ENCODE measurements at places on chromosomes 2 and 18. TPM values are rescaled to one million over a fixed set of nuclear protein-coding genes. Genes with fewer than 3 reads are reported as not detected.
A peak's percentile ranks its signal among the peaks of the same experiment; 100 is the strongest.

GRCh38 chr2:1795261-1796231 is 51.2 kb upstream of the PXDN start:
- H3K27me3 ChIP-seq: no peaks in the 10 kb centered on the region
- no peak overlapping the region for H3K4me3 ChIP-seq
- no peaks in the 10 kb centered on the region for H3K36me3 ChIP-seq
- no peak for DNase-seq
- no peaks in the 10 kb centered on the region for H3K4me1 ChIP-seq
- H3K27ac ChIP-seq: no peak overlapping the region

GRCh38 chr2:70523996-70524965 is 29.3 kb downstream of the TGFA start:
- no peak overlapping the region for H3K4me3 ChIP-seq
- H3K4me1 ChIP-seq: peaks cover 16% of the 10 kb centered on the region
- DNase-seq: peak; percentile 45
- peak overlapping the region; percentile 55 for H3K27ac ChIP-seq
- no peaks in the 10 kb centered on the region for H3K27me3 ChIP-seq

DNA sequence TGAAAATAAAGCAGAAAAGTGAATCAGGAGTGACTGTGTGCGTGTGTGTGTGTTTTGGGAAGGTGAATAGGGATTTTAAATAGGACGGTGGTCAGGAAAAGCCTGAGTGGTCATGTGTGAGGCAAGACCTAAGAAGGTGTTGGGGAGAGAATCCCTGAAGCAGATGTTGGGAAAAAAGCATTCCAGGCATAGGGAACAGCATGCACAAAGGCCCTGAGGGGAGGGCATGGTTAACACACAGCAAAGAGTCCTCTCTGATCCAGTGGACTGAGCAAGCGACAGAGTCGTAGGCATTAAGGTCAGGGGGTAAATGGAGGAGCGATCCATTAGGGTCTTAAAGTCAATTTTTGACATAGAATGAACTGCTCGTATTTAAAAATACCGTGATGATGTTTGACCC is 34.0 kb upstream of the OTOS start:
- no peak overlapping the region for H3K27ac ChIP-seq
- no peak overlapping the region for H3K4me3 ChIP-seq
- peaks cover 3% of the 10 kb centered on the region for H3K4me1 ChIP-seq
- no peak for DNase-seq
- no peaks in the 10 kb centered on the region for H3K36me3 ChIP-seq
- peaks cover 7% of the 10 kb centered on the region for H3K27me3 ChIP-seq

DNA sequence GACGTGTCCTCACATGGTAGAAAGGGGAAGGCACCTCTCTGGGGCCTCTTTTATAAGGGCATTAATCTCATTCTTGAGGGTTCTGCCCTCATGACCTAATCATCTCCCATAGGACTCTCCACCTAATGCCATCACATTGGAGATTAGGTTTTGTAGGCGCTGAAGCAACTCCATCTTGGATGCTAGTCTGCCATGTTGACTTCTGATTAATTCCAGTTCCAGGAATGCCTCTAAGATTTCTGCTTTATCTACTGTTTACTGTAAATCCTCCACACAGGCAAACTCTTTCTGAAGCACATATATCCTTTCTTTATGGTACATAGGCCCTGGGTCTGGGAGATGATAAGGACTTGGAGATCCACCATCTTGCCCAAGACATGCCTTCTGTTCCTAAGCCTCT is 49.3 kb upstream of the YWHAQ start:
- no peak overlapping the region for H3K27ac ChIP-seq
- H3K4me1 ChIP-seq: peaks cover 3% of the 10 kb centered on the region
- no peak overlapping the region for H3K4me3 ChIP-seq

GRCh38 chr2:33034784-33035183 is 88.0 kb downstream of the LTBP1 start:
- no peaks in the 10 kb centered on the region for H3K4me1 ChIP-seq
- no peak overlapping the region for H3K4me3 ChIP-seq
- peaks cover 8% of the 10 kb centered on the region for H3K27me3 ChIP-seq
- H3K36me3 ChIP-seq: no peaks in the 10 kb centered on the region

DNA sequence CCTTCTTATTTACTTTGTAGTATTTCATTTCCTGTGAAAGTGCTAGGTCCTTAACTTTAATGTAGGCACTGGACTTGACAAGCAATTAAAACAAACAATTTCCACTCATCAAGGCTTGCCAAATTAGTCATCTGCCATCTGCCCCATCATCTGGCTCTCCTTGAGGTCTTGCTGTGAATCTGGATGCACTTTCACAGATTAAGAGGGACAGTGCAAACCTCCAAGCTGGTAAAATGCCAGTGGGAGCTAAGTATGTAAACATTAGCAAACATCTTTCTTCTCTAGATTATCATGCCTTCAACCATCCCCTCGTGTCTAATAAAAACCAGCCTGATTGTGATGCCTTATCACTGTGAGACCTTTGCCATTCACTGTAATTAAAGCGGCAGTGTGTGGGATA is 402.9 kb downstream of the ERBB4 start:
- no peak for DNase-seq
- H3K27ac ChIP-seq: no peak overlapping the region
- H3K4me3 ChIP-seq: no peak overlapping the region

- H3K4me1 ChIP-seq: no peaks in the 10 kb centered on the region
- H3K27ac ChIP-seq: no peak overlapping the region
- no peak overlapping the region for H3K4me3 ChIP-seq
These were observed 41.3 kb downstream of the COL4A3 start for GRCh38 chr2:227205701-227206100.

GRCh38 chr2:24304098-24304497 is 56.2 kb downstream of the ITSN2 start:
- H3K27ac ChIP-seq: no peak overlapping the region
- peaks cover 26% of the 10 kb centered on the region for H3K36me3 ChIP-seq
- no peaks in the 10 kb centered on the region for H3K27me3 ChIP-seq
- H3K4me3 ChIP-seq: no peak overlapping the region
- DNase-seq: no peak

DNA sequence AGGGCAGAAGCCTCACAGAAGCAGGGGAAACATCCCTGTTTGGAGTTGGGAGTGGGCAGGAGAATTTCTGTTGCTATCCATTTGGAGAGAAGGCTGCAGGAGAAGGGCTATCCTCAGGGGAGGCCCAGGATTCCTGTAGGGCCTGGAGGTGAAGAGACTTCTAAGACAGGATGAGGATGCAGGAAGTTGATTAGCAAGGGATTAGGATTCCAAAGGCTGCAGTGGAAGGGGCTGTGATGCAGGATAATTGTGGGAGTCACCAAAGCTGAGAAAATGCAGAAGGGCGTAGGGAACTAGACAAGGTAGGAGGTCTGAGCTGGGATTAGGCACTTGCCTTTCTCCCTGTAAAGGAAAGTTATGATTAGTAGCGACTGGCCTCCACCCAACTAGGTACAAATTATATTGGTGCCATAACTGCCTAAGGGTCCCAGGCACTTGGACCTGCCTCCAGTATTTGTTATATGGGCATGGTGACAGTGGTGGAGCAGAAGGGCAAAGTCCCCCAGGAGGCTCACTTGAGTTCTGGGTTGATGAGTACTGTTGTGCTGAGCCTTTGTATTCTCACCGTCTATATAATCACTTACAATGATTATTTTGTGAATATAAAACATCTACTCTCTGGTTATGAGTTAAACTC is 96.4 kb upstream of the MSTN start:
- no peak for DNase-seq
- no peaks in the 10 kb centered on the region for H3K27me3 ChIP-seq
- no peaks in the 10 kb centered on the region for H3K4me1 ChIP-seq
- no peaks in the 10 kb centered on the region for H3K36me3 ChIP-seq
- H3K4me3 ChIP-seq: no peak overlapping the region

GRCh38 chr2:84694088-84694622 is 177.9 kb downstream of the DNAH6 start:
- H3K4me3 ChIP-seq: peak overlapping the region; percentile 66
- H3K4me1 ChIP-seq: peaks cover 37% of the 10 kb centered on the region
- peak; percentile 41 for DNase-seq
- no peaks in the 10 kb centered on the region for H3K36me3 ChIP-seq
- no peaks in the 10 kb centered on the region for H3K27me3 ChIP-seq

DNA sequence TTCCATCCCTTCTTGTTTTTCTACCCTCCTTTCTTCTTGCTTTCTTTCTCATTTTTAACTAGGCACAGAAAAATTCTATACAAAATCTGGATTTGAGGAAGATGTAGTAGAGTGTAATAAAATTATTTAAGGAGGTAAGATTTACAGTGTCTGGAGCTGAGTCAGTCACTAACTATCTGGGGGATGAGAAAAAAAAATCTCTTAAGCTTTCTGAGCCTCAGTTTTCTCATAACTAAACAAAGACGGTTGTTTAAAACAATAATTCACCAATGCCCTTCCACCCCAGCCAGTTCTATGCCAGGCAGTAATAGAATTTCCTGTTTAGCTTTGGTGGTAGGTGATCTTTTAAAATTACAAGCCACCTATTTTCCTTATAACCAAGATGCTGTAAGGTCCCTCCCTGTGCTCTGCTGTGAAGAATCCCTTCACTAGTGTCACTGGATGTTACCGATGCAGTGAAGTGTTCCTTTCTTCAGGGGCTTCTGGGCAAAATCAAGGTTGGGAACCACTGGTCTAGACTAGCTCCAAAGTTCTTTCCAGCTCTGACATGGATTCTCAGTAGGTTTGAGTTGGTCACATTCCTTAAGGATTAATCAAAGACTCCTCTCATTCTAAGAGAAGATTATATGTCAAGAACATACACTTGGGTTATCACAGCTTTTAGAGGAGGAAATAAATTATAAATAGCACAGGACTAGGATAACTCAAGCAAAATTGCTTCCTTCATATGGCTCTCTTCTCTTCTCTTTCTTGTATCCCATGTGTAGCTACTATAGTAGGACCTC is 289.0 kb downstream of the CDH2 start:
- no peak overlapping the region for H3K27ac ChIP-seq
- no peak overlapping the region for H3K4me3 ChIP-seq
- H3K36me3 ChIP-seq: no peaks in the 10 kb centered on the region
- no peaks in the 10 kb centered on the region for H3K4me1 ChIP-seq
- DNase-seq: no peak

DNA sequence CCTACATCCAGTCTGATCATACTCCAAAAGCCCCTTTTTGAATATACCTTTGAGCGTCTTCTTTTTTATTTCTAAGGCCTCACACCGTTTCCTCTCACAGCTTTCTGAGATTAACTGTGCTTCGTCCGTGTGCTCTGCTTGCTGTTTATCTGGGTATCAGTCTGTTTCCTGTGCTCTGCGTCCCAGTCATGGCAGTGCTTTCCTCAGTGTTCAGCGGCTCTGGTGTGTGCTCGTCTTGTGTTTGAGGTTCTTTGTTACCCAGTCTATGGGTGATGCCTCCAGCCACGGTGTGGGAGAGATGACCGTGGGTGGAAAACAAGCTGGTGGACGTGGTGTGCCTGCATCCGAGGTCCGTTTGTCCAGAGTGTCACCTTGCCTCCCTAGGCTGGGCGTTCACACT is 33.6 kb upstream of the BIN1 start:
- no peak overlapping the region for H3K4me3 ChIP-seq
- H3K36me3 ChIP-seq: no peaks in the 10 kb centered on the region
- no peak for DNase-seq
- no peaks in the 10 kb centered on the region for H3K27me3 ChIP-seq
- H3K4me1 ChIP-seq: no peaks in the 10 kb centered on the region

DNA sequence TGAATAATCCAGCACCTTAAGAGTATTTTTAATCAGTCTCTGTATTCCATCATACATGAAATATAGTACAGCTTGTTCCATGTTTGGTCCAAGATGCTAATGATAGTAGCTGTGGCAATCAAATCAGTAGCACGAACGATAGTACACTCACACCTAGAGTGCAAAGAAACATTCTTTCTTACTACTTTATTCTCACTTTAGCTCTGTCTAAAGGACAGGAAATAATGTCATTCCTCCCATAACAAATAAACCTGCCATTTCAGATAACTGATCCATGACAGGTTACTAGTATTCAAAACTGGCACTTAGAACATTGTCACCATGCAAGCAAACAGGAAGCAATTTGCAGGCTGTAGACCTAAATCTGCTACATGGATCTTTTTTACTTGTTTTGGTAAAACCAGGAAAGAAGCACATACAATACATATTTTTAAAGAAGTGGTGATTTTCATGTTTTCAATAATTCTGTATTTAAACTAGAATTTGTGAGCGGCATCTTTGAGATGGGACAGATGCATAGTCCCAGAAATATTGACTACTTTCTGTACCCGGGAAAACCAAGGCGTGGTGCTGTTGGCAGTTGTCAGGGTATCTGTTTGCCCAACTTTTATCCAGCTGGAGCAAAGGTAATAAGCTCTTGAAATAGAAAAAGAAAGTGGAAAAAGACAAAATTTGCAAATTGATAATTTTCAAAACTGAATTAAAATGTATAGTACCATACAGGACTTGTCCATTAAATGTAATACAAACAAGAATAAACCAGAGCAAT is 49.5 kb downstream of the IKZF2 start:
- peaks cover 8% of the 10 kb centered on the region for H3K27me3 ChIP-seq
- H3K36me3 ChIP-seq: no peaks in the 10 kb centered on the region
- no peak overlapping the region for H3K4me3 ChIP-seq
- no peak for DNase-seq

GRCh38 chr2:218075975-218076811 is 7.1 kb downstream of the RUFY4 start:
- no peaks in the 10 kb centered on the region for H3K27me3 ChIP-seq
- no peaks in the 10 kb centered on the region for H3K4me1 ChIP-seq
- H3K27ac ChIP-seq: no peak overlapping the region
- no peak overlapping the region for H3K4me3 ChIP-seq

- H3K36me3 ChIP-seq: no peaks in the 10 kb centered on the region
- H3K27me3 ChIP-seq: peaks cover 8% of the 10 kb centered on the region
- H3K27ac ChIP-seq: no peak overlapping the region
- DNase-seq: no peak
These were observed 82.8 kb downstream of the SKA1 start for GRCh38 chr18:50457639-50458038.

- peaks cover 15% of the 10 kb centered on the region for H3K36me3 ChIP-seq
- no peak overlapping the region for H3K4me3 ChIP-seq
- H3K4me1 ChIP-seq: no peaks in the 10 kb centered on the region
- no peak overlapping the region for H3K27ac ChIP-seq
- no peak for DNase-seq
These were observed 98.6 kb downstream of the GALNT1 start for GRCh38 chr18:35680139-35680551.

- H3K27ac ChIP-seq: no peak overlapping the region
- H3K27me3 ChIP-seq: peaks cover 62% of the 10 kb centered on the region
These were observed 2.2 kb downstream of the RND3 start for GRCh38 chr2:150485114-150485870.

APOB gene
- not detected for total RNA-seq

TMEM178A gene
- total RNA-seq: 0.25 TPM

SEPTIN10 gene
- total RNA-seq: 2.7 TPM

SERPINB13 gene
- total RNA-seq: not detected

HRH4 gene
- total RNA-seq: not detected

MC2R gene
- not detected for total RNA-seq

PDE11A gene
- total RNA-seq: not detected

SP3 gene
- total RNA-seq: 99.7 TPM

COX5B gene
- total RNA-seq: 245 TPM

LCT gene
- 0.07 TPM for total RNA-seq

TFCP2L1 gene
- 0.12 TPM for total RNA-seq

LDLRAD4 gene
- total RNA-seq: 19.4 TPM

METTL4 gene
- 20.6 TPM for total RNA-seq

SLC14A1 gene
- 0.26 TPM for total RNA-seq

EVX2 gene
- total RNA-seq: not detected

FARSB gene
- 46.4 TPM for total RNA-seq

All from activated naive CD4-positive, alpha-beta T cell treated with anti-CD3 and anti-CD28 coated beads for 36 hours (primary cell).